ENCODE measurements at places on chromosomes 11 and 22.

GRCh38 chr11:46133119-46133518 lies 11.9 kb upstream of the PHF21A start:
- no peak for DNase-seq

DNA sequence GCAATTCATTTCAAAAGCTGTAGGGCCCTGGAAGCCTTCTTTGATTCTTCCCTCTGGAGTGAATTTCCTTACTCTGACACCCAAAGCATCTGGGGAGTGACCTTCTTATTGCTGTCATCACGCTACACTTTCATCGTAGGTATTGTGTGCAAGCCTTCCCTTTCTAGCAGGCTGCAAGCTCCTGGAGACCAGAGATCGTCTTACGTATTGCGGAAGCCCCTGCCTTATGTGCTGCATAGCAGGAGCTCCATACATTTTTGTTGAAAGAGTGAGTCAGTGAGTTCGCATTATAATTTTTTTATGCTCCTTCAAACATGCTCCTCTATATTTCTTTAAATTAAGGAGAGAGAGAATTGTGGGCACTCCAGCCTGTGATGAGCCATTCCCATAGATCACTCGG lies 21.2 kb upstream of the TMEM218 start:
- DNase-seq: no peak

DNA sequence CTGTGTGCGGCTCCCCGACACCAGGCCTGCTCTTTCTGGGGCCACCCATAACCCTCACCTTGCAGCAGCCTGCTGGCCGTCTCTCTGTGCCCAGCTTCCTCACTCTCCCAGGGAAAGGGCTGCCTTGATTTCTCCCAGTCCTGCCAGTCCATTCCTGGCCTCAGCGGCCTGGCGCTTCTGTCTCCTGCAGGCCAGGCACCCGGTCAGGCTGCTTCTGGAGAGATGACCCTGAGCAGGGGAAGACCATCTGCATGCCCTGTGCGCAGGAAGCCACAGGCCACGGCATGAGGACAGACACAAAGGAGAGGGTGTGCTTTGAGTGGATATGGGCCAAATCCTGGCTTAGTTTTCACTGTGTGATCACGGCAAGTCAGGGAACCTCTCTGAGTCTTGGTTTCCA lies 86.2 kb downstream of the TSPAN18 start:
- DNase-seq: no peak

- DNase-seq: no peak
These were observed 2.8 kb downstream of the ALKBH8 start for GRCh38 chr11:107562647-107563208.

GRCh38 chr11:28833670-28834069 lies 725.5 kb downstream of the METTL15 start:
- DNase-seq: no peak

DNA sequence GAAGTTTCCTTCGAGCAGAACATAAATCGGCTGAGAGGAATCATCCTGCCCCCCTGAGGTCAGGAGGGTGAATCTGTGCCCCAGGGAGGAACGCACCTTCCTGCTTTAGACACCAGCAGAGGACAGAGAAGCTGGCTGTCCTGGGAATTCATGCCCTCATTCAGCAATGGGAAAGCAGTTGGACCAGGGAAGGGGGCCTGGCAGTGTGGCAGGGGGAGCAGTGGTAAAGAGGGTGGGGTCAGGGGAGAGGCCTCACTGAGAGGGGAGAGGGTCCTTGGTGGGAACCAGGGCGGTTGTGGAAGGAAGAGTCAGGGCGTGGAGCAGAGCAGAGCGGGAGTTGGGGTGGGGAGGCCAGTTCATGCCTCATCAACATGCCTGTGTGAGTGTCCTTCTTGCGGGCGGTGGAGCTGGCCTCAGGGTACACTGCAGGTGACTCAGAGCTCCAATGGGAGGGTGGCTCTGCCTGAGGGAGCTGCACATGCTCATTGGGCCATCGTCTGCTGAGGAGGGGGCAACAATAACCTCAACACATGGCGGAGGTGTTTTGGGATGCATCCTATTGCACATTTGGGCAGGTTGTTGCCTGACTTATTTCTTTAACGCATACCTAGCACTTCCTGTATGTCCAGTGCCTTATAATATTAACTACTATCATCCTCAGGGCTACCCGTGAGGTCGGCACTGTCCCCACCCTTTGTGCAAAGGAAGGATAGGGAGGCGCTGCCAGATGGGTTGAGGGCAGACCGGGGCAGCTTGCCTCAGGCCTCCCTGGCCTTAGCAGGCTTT lies 23.2 kb downstream of the MED15 start:
- DNase-seq: no peak

GRCh38 chr11:111766834-111767142 lies 599 bp upstream of the PPP2R1B start:
- DNase-seq: no peak

GRCh38 chr22:44889255-44889878 lies 120.4 kb downstream of the PHF21B start:
- no peak for DNase-seq

DNA sequence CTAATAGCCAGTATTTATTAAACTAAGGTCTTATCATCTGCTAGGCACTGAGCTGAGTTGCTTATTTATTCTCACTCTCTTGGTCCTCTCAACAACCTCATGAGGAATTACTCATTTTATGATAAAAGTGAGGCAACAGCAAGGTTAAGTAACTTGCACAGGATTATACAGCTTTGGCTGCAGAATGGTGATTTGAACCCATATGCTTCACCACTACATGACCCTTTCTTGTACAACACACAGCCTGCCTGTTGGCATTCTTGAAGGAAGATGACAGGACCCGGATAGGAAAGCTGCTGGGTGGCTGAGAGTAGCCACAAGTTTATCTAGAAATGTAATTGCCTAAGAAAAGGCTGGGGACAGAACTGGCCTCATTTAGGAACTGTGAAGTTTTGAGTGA lies 5.3 kb upstream of the PARVA start:
- DNase-seq: no peak

DNA sequence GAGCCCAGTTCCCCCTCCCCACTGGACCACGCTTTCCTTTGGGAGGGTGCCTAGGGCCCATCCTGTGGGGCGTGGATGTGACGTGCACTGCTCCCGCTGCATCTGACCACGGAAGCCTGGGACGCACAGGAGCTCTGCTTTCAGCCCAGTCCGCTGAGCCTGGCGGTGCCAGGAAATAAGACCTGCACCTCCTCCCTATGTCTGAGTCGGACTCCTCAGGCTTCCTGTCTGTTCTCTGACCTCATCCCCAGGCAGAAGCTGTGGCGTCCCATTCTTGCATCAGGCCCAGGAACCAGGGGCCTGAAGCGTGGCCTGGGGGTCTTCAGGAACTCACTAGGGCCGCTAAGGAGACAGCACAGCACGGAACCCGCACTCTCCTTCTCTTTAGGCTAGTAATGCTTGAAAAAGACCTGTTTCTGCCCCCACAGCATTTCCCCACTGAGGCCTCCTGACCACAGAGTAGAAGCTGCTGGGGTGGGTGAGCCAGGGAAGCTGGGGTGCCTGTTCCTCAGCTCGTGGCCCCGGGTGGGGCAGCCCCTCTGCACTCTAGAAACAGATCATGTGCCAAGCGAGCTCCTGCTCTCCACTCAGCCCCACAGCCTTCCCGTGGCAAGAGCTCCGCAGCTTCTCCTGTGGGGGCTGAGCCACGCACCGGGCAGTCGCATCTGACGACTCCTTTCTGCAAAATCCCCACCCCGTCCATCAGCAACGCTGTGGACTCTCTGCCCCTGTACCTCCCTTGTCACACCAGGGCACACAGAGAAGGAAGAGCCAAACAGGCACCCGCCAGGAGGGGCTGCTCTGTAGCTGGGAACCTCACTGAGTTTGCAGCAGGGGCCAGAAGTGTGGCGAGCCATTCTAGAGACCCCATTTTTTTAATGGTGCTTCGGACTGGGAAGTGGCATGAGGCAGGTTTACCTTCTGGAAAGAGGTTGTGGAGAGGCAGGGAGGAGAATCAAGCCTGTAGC lies 22.6 kb downstream of the MOV10L1 start:
- no peak for DNase-seq

- DNase-seq: no peak
These were observed 89.1 kb downstream of the FAM76B start for GRCh38 chr11:95700471-95700817.

GRCh38 chr11:32701616-32702015 lies 92.8 kb downstream of the CCDC73 start:
- DNase-seq: no peak

GRCh38 chr22:30204742-30205111 lies 41.8 kb downstream of the LIF start:
- DNase-seq: no peak

- DNase-seq: no peak
These were observed 2.6 kb downstream of the MRGPRF start for GRCh38 chr11:69010361-69010891.

DNA sequence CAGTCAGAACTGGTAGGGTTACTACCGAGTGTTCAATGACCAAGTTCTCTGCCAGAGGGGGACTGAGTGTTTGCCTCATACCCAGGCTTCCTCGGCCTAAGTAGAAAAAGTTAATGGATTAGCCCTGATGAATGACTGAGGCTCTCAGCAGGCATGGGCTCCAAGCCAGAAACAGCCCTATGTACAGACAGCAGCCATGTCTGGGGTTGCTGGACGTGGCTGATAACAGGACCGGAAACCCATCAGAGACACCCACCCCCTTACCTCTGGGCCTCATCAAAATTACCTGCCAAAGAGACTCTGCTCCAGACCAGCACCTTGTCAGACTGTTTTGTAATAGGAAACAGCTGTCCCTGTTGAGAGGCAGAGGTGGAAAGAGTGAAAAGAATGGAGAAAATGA lies 351.4 kb downstream of the ETS1 start:
- peak; percentile 60 for DNase-seq

GRCh38 chr11:11230087-11230486 lies 123.0 kb downstream of the CSNK2A3 start:
- no peak for DNase-seq

- no peak for DNase-seq
These were observed 34.3 kb downstream of the TOM1 start for GRCh38 chr22:35334004-35334403.

GRCh38 chr11:12161603-12162350 lies 51.4 kb downstream of the MICAL2 start:
- DNase-seq: no peak

DNA sequence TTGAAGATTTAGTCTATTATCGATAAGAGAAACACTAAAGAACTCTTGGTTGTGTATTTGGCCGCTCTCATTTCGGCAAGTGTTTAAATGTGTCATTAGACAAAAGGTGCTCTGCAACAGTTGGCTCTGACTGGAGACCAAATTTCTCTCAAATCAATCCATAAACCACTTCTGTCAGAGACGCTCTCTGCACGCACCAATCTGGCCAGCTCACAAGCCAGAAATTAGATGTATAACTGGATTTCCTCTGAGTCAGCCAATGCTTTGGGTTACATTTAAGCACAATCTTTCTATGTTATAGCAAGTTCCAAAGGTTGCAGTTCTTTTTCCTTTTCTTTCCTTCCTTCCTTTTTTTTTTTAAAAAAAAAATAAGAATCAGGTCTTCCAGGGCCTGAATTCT lies 17.6 kb upstream of the PARVA start:
- DNase-seq: no peak

- DNase-seq: no peak
These were observed 513.6 kb downstream of the METTL15 start for GRCh38 chr11:28621753-28622152.
